Stromal cell of bone marrow (primary cell): ENCODE measurements at places on chromosomes 16 and 17.

- DNase-seq, result peak; percentile 92
These were observed 9.3 kb downstream of the HEXIM2 start for GRCh38 chr17:45170931-45171337.

- DNase-seq, result no peak
These were observed 23.5 kb downstream of the SNN start for GRCh38 chr16:11691771-11692170.

GRCh38 chr16:88991813-88992350 lies 14.9 kb upstream of the CBFA2T3 start:
- DNase-seq, result no peak

DNA sequence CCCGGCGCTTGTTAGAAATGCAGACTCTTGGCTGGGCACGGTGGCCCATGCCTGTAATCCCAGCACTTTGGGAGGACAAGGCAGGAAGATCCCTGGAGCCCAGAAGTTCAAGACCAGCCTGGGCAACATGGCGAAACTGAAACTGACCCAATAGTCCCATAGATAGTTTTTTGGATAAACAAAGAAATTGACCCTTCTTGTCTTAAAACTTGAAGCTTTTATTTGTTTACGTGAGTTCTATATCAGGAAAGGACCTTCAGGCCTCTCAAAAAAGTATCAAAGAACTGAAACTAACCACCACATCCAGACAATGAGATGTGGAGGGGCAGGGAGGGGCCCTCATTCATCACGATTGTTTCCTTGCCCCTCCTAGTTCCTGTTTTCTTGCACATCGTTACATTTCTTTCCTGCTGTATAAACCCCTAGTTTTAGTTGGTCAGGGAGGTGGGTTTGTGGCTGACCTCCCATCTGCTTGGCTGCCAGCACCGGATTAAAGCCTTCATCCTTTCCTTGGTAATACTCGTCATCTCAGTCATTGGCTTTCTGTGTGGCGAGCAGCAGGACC lies 29.9 kb upstream of the PRM1 start:
- DNase-seq, result no peak

- DNase-seq, result no peak
These were observed 805 bp upstream of the TANC2 start for GRCh38 chr17:62965174-62965685.
